ENCODE measurements at places on chromosomes 1 and 21.
A peak's percentile ranks its signal among the peaks of the same experiment; 100 is the strongest.

- DNase-seq: peak; percentile 16
These were observed 51.0 kb downstream of the RPL5 start for GRCh38 chr1:92882819-92883218.

- DNase-seq: no peak
These were observed 148.6 kb downstream of the ST6GALNAC5 start for GRCh38 chr1:77015748-77016341.

- no peak for DNase-seq
These were observed 17.2 kb downstream of the CASZ1 start for GRCh38 chr1:10779201-10779600.

DNA sequence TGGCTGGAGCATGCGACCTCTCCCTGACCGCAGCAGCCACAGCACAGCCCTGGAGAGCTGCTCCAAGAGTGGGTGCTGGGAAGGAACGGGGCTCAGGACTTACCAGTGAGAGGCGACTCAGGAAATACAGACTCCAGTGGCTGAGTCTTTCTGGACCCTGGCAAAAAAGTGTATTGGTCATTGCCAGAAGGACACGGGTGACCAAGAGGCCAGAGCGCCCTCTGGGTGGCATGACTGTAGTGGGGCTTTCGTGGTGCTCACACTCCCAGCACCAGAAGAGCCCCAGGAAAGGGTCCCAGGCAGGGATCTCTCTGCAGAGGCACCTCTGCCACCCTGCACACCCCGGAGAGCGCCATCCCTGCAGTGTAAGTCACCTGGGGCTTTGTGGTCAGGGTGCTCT lies 8.9 kb upstream of the PRDM16 start:
- no peak for DNase-seq

- no peak for DNase-seq
These were observed 36.6 kb upstream of the PIGC start for GRCh38 chr1:172480431-172480830.

DNA sequence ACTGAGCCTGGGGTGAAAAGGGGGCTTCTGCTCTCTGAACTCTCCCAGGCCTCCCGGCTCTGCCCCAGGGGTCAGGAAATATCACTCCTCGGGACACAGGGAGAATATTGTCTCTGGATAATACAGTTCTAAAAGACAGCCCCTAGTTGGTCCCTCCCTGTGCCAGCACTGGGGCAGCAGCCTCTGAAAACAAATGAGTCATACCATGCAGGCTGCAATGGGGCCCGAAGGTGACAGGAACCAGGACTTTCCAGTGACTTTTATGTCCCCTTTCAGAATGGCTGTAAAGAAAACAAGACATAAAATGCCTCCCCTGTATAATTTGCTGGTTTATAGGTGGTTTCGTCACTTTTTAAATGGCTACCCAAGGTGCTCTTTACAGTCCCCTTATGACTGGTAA lies 360.0 kb downstream of the NPHP4 start:
- no peak for DNase-seq

GRCh38 chr1:27136998-27137542 lies 17.9 kb downstream of the SLC9A1 start:
- DNase-seq: peak; percentile 60

DNA sequence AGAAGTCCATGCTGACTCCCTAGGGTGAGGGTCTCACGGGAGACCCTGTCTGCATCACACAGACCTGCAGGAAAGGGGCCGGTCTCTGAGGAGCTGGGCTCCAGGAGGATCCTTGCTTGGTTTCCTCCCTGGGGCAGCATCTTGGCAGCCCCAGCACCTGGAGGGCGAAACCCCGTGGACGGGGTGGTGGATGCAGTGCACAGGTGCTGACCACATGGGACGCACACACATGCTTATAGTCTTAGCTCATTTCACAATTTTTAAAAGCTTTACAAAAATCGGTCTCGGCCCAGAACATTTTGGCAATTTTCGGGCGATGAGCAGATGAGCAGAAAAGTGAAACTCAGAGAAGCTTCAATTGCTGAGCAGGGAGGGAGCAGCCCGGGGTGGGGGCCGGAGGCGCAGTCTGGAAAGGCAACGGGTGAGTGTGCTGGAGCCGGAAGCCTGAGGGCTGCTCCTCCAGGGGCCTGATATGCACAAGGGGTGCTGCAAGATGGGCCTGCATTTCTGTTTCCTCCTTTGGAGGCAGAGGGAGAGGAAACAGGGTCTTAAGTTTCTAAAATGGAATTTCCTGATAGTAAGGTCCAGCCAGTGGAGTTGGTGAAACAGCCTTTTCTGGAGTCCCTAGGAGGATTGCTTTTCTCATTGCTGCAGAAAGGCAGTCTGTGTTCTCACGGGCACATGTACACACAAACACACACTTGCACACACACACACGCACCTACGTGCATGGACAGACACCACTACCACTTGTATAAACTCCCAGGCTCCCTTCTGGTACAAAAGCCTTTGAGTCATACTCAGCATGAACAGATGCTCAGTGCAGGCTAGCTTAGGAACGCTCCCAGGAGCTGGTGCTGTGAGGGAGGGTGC lies 60.6 kb downstream of the SCCPDH start:
- DNase-seq: no peak

- DNase-seq: no peak
These were observed 22.5 kb downstream of the MMEL1 start for GRCh38 chr1:2610036-2610959.

- no peak for DNase-seq
These were observed 43.5 kb downstream of the UBE2G2 start for GRCh38 chr21:44758141-44758561.

DNA sequence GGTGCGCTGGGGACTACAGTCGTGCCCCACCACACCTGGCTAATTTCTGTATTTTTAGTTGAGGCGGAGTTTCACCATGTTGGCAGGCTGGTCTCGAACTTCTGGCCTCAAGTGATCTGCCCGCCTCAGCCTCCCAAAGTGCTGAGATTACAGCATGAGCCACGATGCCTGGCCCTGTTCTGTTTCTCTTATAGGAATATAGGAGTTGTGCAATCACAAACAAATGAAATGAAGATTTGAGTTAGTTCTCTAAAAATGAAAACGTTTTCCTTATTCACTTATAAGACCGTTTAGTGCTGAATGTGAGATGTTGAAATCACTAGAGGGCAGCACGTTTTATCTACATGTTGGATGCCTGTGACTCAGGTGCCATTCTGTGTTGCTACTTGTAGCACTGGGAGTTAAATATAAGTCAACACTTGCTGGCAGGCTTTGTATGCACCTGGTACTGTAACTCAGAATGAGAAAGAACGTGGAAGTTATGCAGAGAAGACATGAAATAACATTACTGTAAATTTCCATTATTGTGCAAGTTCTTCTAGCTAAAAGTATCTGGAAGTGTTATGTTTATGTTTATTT lies 45.8 kb downstream of the MIGA1 start:
- no peak for DNase-seq

DNA sequence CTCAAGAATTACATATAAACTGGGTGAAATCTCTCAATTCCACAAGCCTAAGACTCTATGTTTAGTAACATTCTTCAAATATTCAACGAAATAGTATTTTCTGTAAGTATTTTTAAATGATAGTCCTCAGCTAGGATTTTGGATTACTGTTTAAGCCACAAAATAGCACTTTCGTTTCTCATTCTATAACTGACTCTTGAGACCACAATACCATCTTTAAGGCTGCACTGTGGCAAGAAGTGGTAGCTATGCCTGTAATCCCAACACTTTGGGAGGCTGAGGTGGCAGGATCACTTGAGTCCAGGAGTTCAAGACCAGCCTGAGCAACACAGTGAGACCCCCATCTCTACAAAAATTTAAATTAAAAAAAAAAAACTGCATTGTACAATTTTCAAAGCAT lies 126.7 kb downstream of the CDC42BPA start:
- DNase-seq: no peak

- no peak for DNase-seq
These were observed 126.9 kb downstream of the TMEM53 start for GRCh38 chr1:44547361-44547760.

GRCh38 chr1:164567774-164568173 lies 8.8 kb downstream of the PBX1 start:
- DNase-seq: no peak

DNA sequence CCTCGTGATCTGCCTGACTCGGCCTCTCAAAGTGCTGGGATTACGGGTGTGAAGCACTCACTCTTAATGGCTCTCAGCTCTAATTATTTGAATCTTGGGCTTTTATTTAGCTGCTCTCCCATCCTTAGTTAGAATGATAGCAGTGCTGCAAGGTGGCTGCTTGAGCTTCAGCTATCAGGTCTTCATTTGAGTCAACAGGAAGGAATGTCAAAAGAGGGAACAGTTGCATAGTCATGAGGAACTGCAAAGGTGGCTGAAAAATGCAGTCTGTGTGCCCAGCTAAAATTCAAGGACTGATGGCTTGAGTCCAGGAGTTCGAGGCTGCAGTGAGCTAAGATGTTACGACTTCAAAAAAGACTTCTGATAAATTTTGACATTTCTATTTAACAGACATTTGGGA lies 55.6 kb downstream of the UCK2 start:
- no peak for DNase-seq

DNA sequence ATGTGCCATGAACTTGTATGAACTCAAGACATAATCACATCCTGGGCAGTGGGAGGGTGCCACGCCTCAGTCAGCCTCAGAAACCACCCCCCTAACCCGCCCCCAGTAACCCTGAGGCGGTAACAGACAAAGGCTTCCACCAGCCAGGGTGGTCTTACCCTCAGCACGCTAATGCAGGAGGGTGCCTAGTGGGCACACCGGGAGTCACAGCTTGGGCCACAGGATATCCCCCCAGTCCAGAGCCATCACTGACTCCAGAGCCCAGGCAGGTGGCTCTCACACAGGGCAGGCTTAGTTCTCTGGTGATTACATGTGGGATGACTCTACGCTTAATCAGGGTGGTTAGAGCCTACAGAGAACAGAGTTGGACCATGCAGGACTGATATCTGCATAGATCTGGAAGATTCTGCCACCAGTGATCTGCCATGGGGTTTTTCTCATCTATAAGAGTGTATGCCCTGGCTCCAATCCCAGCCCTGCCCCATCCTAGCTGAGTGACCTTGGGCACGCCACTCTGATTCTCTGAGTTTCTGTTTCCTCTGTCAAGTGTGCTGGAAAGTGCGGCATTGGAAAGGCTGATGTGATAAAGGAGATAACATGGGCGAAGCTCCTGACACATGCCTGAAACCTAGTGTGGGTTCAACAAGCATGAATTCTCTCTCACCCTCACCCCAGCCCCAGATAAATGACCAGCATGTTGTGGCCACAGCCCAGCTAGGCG lies 27.3 kb downstream of the OPTC start:
- no peak for DNase-seq

DNA sequence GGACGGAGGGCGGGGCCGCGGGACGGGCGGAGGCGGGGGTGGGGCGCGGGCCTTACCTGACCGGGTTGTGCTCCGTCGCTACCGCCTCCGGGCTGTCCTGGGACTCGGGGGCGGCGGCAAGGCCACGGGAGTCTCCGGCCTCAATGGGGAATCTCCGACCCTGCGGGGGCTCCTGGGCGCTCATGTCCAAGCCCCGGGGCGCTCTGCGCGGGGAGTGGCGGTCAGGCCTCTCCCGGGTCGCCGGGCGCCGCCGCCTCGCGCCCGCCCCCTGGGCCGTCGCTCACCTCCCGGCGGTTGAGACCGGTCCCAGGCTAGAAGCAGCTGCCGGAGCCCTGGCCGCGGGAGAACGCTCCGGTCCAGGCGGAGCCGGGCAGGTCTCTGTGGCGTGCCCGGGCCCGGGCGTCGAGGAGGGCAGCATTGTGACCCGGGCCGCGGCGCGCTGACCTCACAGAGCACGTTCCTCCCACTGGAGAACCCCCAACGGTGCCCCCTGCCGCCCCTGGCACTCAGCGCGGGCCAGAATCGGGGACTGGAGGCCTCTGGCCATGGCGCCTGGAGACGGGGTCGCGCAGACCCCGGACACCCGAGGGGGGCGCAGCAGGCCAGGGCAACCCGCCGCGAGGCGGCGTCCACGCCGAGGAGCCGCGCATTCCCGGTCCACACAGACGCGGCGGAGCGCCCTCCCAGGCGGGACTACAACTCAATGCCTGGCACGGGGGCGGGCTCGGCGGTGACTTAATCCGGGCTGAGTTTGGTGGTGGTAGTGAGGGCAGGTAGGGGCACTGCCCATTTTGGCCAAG lies 411 bp downstream of the FAM229A start:
- no peak for DNase-seq
